RCC 7860 (cell line): ENCODE measurements at places on chromosomes 12 and 14.

DNA sequence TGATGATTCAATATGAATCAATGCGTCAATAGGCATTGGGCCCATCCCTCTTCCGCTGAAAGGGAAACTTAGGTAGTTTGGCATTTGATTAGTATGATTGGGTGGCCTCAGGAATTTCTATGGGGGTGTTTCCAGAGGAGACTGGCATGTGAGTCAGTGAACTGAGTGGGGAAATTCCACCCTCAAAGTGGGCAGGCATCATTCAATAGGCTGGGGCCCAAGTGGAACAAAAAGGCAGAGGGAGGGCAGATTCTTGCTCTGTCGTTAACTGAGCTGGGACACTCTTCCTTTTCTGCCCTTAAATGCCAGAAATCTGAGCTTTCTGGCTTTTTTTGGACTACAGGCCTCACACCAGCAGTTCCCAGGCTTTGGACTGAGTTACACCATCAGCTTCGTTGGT is 373.5 kb downstream of the RPS29 start:
- no peak for DNase-seq

GRCh38 chr14:37436519-37436918 is 158.5 kb downstream of the FOXA1 start:
- no peak for DNase-seq

- DNase-seq: no peak
These were observed 27.1 kb downstream of the PRKAB1 start for GRCh38 chr12:119695034-119695433.

GRCh38 chr14:32421781-32422180 is 92.7 kb downstream of the AKAP6 start:
- DNase-seq: no peak

- DNase-seq: no peak
These were observed 141.6 kb upstream of the PELI2 start for GRCh38 chr14:55976655-55977054.

GRCh38 chr14:29553427-29553826 is 374.2 kb downstream of the PRKD1 start:
- DNase-seq: no peak

DNA sequence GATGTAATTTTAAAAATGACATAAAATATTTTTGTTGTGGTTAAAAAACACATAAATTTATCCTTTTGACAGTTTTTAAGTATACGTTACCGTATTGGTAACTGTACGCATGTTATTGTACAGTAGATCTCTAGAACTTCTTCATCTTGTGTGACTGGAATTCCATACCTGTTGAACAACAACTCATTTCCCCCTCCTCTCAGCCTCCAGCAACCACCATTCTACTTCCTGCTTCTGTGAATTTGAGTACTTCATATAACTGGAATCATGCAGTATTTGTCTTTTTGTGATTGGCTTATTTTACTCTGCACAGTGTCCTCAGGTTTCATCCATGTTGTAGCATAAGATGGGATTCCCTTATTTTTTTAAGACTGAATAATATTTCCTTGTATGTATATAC is 113.6 kb upstream of the ATF1 start:
- DNase-seq: no peak

- no peak for DNase-seq
These were observed 3.4 kb downstream of the RMST start for GRCh38 chr12:97466000-97466399.

DNA sequence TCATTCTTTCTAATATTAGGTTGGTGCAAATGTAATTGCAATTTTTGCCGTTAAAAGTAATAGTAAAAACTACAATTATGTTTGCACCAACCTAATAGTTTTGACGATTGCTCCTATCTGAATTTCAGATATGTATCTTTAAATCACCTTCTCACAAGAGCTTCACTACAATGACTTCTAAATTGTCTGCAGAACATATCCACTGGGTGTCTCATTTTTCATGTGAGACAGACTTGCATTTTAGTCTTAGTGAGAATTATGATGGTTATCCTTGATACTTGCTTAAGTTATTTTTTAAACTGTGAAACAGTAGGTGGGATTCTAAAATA is 84.6 kb downstream of the ITPR2 start:
- DNase-seq: peak; percentile 20

DNA sequence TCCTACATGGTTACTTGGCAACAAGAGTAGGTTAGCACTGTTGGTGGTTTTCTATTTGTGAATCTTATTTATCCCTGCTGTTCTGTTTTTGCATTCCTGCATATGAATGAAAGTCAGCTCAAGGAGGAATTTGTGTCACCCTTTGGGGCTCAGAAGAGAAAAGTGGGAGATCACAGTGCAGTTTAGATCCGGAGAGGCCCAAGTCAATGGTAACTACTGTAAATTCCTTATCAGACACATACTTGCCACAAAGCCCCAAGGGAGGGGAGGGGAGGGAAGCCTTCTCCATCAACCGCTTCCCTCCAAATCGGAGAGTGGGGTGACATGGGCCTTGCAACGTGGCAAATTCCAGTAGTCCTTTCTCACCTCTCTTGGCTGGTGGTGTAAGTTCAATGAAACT is 15.0 kb downstream of the GSG1 start:
- no peak for DNase-seq

DNA sequence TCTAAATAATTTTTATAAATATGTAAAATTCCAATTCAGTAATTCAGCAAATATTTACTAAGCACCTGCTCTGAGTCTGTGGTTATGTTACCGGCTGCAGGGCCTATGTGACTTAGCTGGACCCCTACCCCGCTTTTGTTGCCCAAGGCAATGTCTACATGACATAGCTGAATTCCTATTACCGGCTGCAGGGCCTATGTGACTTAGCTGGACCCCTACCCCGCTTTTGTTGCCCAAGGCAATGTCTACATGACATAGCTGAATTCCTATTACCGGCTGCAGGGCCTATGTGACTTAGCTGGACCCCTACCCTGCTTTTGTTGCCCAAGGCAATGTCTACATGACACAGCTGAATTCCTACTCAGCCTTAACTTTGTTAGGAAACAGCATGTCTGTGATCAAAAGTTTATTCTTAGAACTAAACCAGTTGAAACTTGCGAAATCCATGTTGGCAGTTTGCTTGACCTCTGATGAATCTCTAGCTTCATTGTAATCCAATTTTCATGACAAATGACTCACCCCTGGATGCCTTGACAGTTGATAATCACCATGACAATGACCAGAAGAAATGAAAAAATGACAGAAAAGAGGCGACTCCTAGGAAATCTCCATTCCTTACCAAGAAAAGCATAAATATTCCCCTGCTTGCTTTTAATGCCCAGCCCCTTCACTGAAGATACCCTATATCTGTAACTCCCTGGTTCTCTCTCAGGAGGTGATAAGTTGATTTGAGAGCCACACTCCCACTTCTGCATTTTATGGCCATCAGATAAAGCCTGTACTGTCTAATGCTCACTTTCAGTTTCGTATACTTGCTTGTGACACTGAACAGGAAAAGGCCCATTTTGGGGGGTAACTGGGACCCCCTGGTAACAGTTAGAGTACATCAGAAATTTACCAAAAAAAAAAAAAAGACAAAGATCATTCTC is 148.4 kb upstream of the SYT10 start:
- DNase-seq: peak; percentile 67

- DNase-seq: no peak
These were observed 43.1 kb upstream of the ATF7IP start for GRCh38 chr12:14322403-14322802.

DNA sequence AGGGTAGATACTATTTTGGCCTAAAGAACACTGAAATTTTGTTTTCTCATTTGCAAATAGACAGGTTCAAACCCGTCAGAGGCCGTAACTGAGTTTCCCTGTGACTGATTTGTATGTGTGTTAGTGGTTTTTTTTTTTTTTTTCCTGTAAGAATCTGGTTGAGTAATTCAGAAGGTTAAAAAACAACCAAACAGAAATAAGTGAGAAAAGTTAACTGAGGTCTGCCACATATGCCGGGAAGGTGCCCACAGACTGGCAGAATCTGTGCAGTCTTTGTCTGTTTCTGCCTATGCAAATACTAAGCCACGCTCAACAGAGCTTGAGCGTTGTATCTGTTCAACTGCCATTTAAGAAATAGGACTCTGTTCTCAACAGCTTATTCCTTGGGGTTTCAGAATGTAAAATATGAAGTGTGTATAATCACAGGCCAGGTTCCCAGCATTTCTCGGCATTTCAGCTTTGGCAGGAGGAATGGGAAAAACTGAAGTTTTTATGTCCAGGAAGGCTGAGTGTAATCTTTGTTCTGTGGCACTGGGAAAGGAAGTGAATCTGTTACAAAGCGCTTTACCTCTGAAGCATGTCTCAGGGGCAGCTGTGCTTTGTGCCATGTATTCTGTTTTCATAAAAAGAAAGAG is 181.9 kb downstream of the PRKCH start:
- DNase-seq: peak; percentile 54

GRCh38 chr12:119692410-119692809 is 24.5 kb downstream of the PRKAB1 start:
- no peak for DNase-seq

GRCh38 chr14:55129428-55130195 is 560 bp downstream of the LGALS3 start:
- DNase-seq: peak; percentile 16
